CD14-positive monocyte (primary cell): ENCODE measurements at places on chromosomes 1 and 21. TPM values are rescaled to one million over a fixed set of nuclear protein-coding genes. Genes with fewer than 3 reads are reported as not detected.

- no peaks in the 10 kb centered on the region for H3K27me3 ChIP-seq
- no peaks in the 10 kb centered on the region for H3K36me3 ChIP-seq
- no peak for DNase-seq
- no peak overlapping the region for H3K4me3 ChIP-seq
- H3K27ac ChIP-seq, result no peak overlapping the region
- H3K4me1 ChIP-seq, result no peaks in the 10 kb centered on the region
Observed at GRCh38 chr21:45948576-45949141, 32.9 kb upstream of the COL6A1 start.

SYT11 gene
- 9.6 TPM for polyA plus RNA-seq

KCNH1 gene
- not detected for polyA plus RNA-seq

SLFNL1 gene
- 0.04 TPM in 1 of 2 replicates, not detected in the other for polyA plus RNA-seq

DNA sequence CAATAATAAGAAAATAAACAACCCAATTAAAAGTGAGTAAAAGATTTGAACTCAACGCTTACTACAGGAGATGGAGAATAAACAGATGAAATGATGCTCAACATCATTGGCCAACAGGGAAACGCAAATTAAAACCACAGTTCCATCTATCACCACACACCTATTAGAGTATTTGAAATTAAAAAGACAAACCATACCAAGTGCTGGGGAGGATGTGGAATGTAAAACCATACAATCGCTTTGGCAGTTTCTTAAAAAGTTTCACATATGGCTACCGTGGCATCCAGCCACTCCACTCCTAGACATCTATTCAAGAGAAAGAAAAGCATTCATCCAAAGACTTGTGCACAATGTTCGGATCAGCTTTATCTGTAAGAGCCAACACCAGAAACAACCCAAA, 1.3 kb upstream of the LRRC3 start:
- no peak overlapping the region for H3K4me3 ChIP-seq
- H3K4me1 ChIP-seq, result peaks cover 13% of the 10 kb centered on the region
- H3K27ac ChIP-seq, result no peak overlapping the region

GRCh38 chr1:87120779-87121178, 206.3 kb downstream of the HS2ST1 start:
- no peak overlapping the region for H3K27ac ChIP-seq
- H3K4me3 ChIP-seq, result no peak overlapping the region
- H3K4me1 ChIP-seq, result no peaks in the 10 kb centered on the region
- no peaks in the 10 kb centered on the region for H3K36me3 ChIP-seq
- H3K27me3 ChIP-seq, result no peaks in the 10 kb centered on the region
- no peak for DNase-seq

DNA sequence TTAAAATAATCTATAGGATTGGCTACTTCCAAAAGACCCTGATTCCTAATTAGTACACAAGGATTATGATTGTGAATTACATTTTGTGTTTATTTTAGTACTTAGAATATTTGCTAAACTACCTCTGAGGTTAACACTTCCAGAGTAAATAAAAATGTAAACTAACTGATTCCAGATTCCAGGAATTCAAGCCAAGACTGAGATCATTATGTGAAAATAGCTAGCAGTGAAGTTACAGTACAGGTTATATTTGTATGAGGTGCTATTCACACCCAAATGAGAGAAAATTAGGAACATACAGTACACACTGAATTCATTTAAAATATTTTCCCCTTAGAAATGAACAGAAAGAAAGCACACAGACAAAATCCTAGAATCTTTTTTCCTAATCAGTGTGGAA, 28.8 kb downstream of the TTLL7 start:
- H3K4me3 ChIP-seq, result no peak overlapping the region
- no peaks in the 10 kb centered on the region for H3K4me1 ChIP-seq
- no peak for DNase-seq
- H3K27ac ChIP-seq, result no peak overlapping the region
